ENCODE measurements at places on chromosomes 6 and 20.

DNA sequence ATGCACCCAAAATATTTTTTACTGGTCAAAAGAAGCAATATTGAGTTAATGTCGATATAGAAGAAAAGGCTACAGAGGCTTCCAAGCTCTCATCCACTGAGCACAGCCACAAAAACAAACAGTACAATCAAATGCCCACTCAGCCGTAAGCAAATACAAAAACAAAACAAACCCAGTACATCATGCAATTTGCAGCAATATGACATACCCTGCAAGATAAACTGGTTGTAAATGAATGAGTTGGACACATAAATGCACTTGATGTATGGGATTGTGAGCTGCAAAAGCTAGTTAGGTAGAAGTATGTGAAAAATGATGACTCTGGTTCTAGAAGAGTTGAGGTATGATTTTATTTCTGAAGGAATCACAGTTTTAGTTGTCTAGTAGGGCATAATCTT lies 83.9 kb downstream of the SESN1 start:
- DNase-seq, result no peak

GRCh38 chr6:43308990-43309477 lies 408 bp upstream of the CRIP3 start:
- no peak for DNase-seq

DNA sequence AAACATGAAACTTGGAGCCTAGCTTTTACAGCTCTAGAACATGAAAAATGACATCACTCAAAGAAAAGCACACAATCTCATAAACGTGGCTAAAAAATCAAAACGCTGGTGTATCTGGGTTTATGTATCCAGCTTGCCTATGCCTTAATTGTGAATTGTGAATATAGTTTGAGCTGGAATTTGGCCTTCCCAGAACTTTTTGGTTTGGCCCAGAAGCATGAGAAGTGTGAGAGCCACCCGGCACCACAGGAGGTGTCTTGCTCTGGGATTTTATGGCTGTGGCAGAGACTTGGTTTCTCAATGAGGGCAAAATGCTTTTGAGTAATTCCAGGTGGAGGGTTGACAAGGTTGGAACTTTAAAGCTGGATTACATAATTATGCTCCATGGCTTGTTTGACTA lies 69.2 kb downstream of the TIAM2 start:
- DNase-seq, result peak; percentile 15

GRCh38 chr20:58471193-58472164 lies 43.7 kb downstream of the APCDD1L start:
- peak; percentile 28 for DNase-seq

DNA sequence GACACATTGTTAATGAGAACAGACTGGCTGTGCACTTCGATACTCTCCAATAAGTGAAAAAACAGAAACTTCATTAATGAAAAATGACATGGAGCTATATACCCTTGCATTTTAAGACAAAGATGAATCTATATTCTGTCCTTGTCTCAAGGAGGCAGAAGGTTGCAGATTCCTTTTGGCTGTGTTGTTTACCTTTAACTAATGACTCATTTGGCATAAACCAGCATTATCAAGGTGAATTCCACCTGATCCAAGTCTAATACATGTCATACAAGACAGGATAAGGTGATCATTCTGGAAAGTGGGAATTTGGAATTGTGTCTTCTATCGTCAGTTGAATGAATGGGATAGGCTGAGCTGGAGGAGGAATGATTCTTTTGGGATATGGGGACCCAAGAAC lies 192.9 kb downstream of the PLCB4 start:
- no peak for DNase-seq

DNA sequence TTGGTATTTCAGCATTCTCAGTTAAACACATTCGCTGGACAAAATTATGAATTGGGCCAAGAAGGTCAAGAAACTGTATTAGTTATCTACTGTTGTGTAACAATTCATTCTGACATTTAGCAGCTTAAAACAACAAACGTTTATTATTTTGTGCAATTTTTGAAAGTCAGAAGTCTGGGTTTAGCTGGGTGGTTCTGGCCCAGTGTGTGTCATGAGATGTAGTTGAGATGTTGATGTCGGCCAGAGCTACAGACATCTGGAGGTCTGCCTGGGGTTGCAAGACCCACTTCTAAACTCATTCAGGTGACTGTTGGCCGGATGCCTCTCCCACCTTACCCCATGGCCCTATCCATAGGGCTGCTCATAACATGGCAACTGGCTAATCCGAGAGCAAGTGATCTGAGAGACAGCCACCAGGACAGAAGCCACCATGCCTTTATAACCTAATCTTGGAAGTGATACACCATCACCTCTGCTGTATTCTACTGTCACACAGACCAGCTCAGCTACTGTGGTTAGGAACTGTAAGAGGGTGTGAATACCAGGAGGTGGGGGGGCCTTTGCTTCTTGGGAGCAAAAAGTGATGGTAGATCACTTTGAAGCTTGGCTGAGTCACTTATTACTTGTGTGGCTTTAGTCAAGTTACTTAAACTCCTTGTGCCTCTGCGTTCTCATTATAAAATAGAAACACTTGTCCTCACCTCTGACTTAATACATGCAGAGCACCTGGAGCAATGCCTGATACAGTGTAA lies 217.0 kb upstream of the MYLIP start:
- peak; percentile 31 for DNase-seq

GRCh38 chr6:90329386-90330077 lies 32.9 kb upstream of the BACH2 start:
- no peak for DNase-seq

DNA sequence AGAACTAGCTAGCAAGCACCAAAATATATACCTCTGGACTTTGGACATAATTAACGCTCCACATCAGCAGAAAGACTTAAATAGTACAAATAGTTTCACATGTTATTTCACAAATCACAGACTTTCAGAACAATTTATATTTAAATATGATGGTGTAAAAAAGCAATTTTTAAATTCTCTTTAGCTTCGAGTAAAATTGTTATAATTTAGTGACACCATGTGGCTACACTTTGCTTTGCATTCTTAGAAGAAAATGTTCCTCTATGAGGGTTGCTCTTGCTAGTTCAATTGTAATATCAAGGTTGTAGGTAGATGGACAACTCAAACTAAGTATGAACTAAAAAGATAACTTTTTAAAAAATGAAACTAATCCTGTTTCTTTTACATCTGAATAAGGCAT lies 69.0 kb downstream of the BTBD9 start:
- DNase-seq, result peak; percentile 35

- DNase-seq, result no peak
Observed at GRCh38 chr20:14341801-14342200, 4.4 kb upstream of the FLRT3 start.

GRCh38 chr6:142474531-142475289 lies 172.9 kb downstream of the ADGRG6 start:
- peak; percentile 55 for DNase-seq

GRCh38 chr6:84522135-84522549 lies 242.3 kb downstream of the TBX18 start:
- peak; percentile 83 for DNase-seq

- DNase-seq, result no peak
Observed at GRCh38 chr6:33297406-33297955, 1.3 kb downstream of the RGL2 start.

All from fibroblast of skin of scalp (primary cell).